ENCODE measurements at places on chromosomes 3 and 15. TPM values are rescaled to one million over a fixed set of nuclear protein-coding genes. Genes with fewer than 3 reads are reported as not detected.

DNA sequence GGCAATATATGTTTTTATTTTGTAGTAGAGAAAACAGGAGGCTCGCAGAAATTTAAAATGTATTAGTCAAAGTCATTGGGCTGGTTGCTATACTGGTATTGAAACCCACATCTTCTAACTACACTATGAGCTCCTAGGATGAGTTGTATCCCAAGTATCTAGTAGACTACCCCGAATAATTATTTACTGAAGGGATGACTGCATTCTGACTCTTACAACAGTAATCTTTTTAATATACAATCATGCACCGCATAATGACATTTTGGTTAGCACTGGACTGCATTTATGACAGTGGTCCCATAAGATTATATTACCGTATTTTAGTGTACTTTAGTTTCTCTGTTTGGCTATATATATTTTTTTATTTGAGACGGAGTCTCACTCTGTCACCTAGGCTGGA is 15.3 kb downstream of the PIGB start:
- no peak for DNase-seq

DNA sequence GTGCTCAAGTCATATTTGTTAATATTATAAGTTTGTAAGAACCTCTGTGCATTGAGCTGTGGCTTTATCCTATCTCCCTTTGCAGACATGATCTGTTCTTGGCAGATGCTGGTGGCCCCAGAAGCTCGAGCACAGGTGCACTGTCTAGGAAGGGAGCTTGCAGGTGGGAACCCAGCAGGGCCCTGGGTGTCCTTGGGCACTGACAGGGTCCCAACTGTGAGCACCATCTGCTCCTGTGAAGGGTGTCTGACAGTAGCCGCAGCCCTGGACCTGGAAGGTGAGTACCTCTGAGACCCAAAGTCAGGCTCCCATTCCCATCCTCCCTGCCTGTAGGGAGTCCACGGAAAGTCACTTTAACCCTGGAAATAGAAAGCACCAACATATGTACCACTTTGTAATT is 2.4 kb upstream of the REC114 start:
- DNase-seq = no peak

- no peak for DNase-seq
These were observed 28.3 kb upstream of the NUDT16 start for GRCh38 chr3:131353016-131353877.

Gene AADAC
- total RNA-seq = not detected

Gene CCR3
- total RNA-seq = not detected

Measured in activated naive CD8-positive, alpha-beta T cell treated with anti-CD3 and anti-CD28 coated beads for 36 hours (primary cell).